ENCODE measurements at places on chromosomes 6 and 20.

- peak; percentile 81 for DNase-seq
- no peak overlapping the region for H3K4me3 ChIP-seq
- peaks cover 5% of the 10 kb centered on the region for H3K4me1 ChIP-seq
- no peaks in the 10 kb centered on the region for H3K27me3 ChIP-seq
- no peaks in the 10 kb centered on the region for H3K36me3 ChIP-seq
Observed at GRCh38 chr6:145260484-145261175, 474.7 kb downstream of the EPM2A start.

DNA sequence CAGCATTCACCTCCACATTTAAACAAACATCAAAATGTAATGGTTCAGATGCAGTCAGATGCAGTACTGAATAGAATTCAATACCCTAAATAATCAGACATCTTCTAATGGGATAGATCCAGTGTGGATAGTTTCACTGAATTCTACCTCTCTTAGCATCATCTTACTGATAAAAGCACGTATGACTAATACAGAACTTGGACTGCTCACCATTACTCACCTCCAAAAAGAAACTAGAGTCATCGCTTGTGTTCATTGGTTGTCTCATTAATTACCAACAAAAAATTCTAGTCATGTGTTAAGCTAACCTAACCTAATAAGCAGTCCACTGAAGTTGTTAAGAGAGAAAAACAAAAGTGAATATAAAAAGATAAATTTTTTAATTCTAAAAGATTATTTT lies 165.9 kb upstream of the IRAK1BP1 start:
- H3K4me1 ChIP-seq: no peaks in the 10 kb centered on the region
- H3K4me3 ChIP-seq: no peak overlapping the region
- no peak overlapping the region for H3K27ac ChIP-seq
- no peak for DNase-seq
- H3K27me3 ChIP-seq: no peaks in the 10 kb centered on the region

DNA sequence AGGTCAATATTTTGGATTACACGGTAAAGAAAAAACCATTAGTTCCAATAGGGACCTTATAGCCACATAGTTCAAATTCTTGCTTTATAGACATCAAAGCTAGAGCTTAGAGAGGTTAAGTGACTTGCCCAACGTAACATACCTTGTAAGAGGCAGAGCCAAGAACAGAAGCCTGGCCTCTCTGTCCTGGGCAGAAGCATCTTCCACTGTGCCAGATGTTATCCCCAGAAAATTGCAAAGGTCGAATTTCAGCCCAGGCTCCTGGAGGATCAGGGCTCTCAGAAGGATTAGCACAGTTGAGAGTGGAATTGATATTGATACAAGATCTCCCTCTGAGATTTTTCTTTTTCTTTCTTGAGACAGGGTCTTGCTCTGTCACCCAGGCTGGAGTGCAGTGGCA lies 6.1 kb downstream of the SMIM28 start:
- DNase-seq: no peak
- H3K27ac ChIP-seq: no peak overlapping the region
- H3K36me3 ChIP-seq: no peaks in the 10 kb centered on the region
- H3K27me3 ChIP-seq: no peaks in the 10 kb centered on the region
- no peak overlapping the region for H3K4me3 ChIP-seq

GRCh38 chr20:35292504-35293285 lies 470 bp upstream of the FAM83C start:
- H3K27ac ChIP-seq: no peak overlapping the region
- H3K4me1 ChIP-seq: no peaks in the 10 kb centered on the region
- no peak for DNase-seq
- no peaks in the 10 kb centered on the region for H3K27me3 ChIP-seq
- H3K36me3 ChIP-seq: no peaks in the 10 kb centered on the region

GRCh38 chr20:17129089-17129488 lies 97.8 kb upstream of the PCSK2 start:
- no peaks in the 10 kb centered on the region for H3K27me3 ChIP-seq
- H3K4me3 ChIP-seq: no peak overlapping the region
- no peaks in the 10 kb centered on the region for H3K4me1 ChIP-seq
- no peak for DNase-seq
- no peak overlapping the region for H3K27ac ChIP-seq

- H3K4me1 ChIP-seq: no peaks in the 10 kb centered on the region
- H3K4me3 ChIP-seq: no peak overlapping the region
- H3K27ac ChIP-seq: no peak overlapping the region
- no peaks in the 10 kb centered on the region for H3K36me3 ChIP-seq
- no peak for DNase-seq
Observed at GRCh38 chr6:68159433-68159832, 475.6 kb upstream of the ADGRB3 start.

GRCh38 chr6:73152556-73152955 lies 72.7 kb downstream of the KHDC1L start:
- H3K27ac ChIP-seq: no peak overlapping the region
- no peak overlapping the region for H3K4me3 ChIP-seq
- H3K36me3 ChIP-seq: no peaks in the 10 kb centered on the region
- no peak for DNase-seq

GRCh38 chr6:43926634-43927531 lies 156.9 kb downstream of the VEGFA start:
- no peak overlapping the region for H3K27ac ChIP-seq
- H3K4me1 ChIP-seq: no peaks in the 10 kb centered on the region
- H3K4me3 ChIP-seq: no peak overlapping the region
- DNase-seq: peak; percentile 87

DNA sequence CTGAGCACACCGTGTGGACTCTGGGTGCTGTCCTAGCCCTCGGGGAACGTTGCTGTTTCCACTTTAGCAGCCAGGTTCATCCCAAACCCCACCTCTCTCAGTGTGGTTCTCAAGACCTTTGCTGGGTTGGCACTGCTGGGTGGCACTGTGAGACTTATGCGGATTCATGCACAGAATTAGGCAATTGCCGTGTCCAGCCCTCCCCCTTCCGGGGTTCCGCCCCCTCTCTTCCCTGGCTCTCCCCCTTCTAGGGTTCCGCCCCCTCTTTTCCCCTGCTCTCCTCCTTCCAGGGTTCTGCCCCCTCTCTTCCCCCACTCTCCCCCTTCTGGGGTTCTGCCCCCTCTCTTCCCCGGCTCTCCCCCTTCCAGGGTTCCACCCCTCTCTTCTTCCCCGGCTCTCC lies 39.8 kb upstream of the SLCO4A1 start:
- no peaks in the 10 kb centered on the region for H3K36me3 ChIP-seq
- H3K27ac ChIP-seq: no peak overlapping the region
- H3K4me1 ChIP-seq: no peaks in the 10 kb centered on the region

GRCh38 chr6:95785785-95786184 lies 208.4 kb downstream of the MANEA start:
- no peaks in the 10 kb centered on the region for H3K27me3 ChIP-seq
- no peaks in the 10 kb centered on the region for H3K36me3 ChIP-seq
- no peaks in the 10 kb centered on the region for H3K4me1 ChIP-seq
- no peak overlapping the region for H3K27ac ChIP-seq
- DNase-seq: no peak
- no peak overlapping the region for H3K4me3 ChIP-seq

GRCh38 chr20:44361021-44361420 lies 5.5 kb downstream of the HNF4A start:
- no peaks in the 10 kb centered on the region for H3K27me3 ChIP-seq
- no peaks in the 10 kb centered on the region for H3K36me3 ChIP-seq
- no peak overlapping the region for H3K4me3 ChIP-seq
- no peak overlapping the region for H3K27ac ChIP-seq

DNA sequence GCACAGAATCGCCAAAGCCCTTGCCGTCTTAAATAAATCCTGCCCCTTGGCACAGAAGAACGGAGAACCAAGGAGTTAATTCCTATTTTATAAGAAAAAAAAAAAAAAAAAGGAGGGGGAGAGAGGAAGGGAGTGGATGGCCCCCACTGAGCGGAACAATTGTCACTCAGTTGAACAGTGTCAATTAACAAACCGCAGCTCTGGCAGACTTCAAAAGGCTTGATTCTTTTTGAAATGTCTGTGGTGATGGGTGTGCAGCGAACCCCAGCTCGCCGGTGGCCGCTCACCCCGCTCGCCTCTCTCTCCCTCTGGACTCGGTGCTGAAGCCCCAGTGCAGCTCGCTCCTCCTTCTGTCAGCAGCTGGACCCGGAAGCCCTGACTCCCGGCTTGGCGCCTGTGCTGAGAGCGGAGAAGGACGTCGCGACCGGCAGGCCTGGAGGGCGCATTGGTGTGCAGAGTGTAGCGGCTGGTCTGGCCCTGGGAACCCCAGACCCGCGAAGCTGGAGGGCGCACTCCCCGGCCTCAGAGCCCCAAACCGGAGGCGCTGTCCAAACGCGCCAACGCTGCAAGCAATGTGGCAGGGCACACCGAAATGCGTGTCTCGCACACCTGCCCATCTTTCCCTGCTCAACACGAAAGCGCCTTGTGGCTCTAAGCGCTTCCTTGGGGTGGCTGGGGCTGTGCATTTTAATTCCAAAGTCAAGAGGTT lies 3.4 kb downstream of the LINC00237 start:
- DNase-seq: peak; percentile 39
- peaks cover 22% of the 10 kb centered on the region for H3K4me1 ChIP-seq
- no peak overlapping the region for H3K27ac ChIP-seq
- H3K4me3 ChIP-seq: no peak overlapping the region

GRCh38 chr20:62926229-62927127 lies at the start of gene DIDO1:
Gene DIDO1 (minus strand): TSS chr20:62926505.
- H3K4me1 ChIP-seq: peaks cover 29% of the 10 kb centered on the region
- H3K27me3 ChIP-seq: no peaks in the 10 kb centered on the region
- H3K36me3 ChIP-seq: no peaks in the 10 kb centered on the region
- DNase-seq: peak; percentile 85

DNA sequence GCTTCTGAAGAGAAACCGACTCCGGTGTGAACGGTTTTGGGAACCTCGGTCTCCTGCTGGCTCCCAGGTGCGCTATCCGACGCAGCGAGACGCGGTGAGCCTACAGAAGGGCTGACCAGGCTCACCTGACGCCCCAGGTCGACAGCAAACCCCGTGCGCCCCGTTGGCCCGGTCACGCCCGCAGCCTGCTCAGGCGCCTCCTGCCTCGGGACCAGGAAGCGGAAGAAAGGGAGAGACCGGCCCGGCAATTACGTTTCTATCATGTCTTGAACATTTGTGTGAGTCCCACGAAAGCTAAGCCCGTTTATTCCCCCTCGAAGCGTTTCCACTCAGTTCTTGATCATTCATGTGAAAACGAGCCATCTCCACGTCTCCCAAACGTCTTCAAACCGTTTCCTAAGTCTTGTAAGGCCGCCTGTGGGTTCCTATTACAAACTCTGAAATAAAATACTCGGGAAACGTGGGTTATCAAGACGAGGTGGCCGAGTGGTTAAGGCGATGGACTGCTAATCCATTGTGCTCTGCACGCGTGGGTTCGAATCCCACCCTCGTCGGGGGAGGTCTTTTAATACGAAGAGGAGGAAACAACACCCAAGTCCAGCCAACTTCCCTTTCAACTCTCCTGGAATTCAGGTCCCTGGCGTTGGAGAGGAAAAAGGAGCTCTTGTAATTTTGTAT lies 150.5 kb upstream of the PRSS16 start:
- peak; percentile 51 for DNase-seq
- peak overlapping the region; percentile 36 for H3K27ac ChIP-seq
- no peaks in the 10 kb centered on the region for H3K4me1 ChIP-seq
- peak overlapping the region; percentile 36 for H3K4me3 ChIP-seq
- no peaks in the 10 kb centered on the region for H3K36me3 ChIP-seq

- no peaks in the 10 kb centered on the region for H3K36me3 ChIP-seq
- no peaks in the 10 kb centered on the region for H3K4me1 ChIP-seq
- no peak overlapping the region for H3K27ac ChIP-seq
- no peak for DNase-seq
Observed at GRCh38 chr6:119323478-119323877, 26.1 kb downstream of the MAN1A1 start.

DNA sequence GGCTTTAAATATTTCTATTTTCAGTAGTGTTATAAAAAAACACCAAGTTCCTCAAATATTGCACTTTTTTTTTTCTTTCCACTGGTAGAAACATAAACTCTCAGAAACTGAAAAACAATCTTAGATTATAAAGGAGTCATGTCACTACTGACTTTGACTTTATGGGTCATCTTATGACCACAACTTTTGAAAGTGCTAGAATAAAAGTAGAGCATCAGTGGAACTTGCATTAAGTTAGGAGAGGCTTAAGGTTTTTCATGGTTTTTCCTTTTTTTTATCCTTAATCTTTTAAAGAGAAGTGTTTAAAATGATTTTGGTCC lies 56.6 kb upstream of the SUPT3H start:
- no peak overlapping the region for H3K4me3 ChIP-seq
- no peak for DNase-seq
- no peaks in the 10 kb centered on the region for H3K36me3 ChIP-seq
- H3K27ac ChIP-seq: no peak overlapping the region
- H3K4me1 ChIP-seq: peaks cover 47% of the 10 kb centered on the region
- no peaks in the 10 kb centered on the region for H3K27me3 ChIP-seq

DNA sequence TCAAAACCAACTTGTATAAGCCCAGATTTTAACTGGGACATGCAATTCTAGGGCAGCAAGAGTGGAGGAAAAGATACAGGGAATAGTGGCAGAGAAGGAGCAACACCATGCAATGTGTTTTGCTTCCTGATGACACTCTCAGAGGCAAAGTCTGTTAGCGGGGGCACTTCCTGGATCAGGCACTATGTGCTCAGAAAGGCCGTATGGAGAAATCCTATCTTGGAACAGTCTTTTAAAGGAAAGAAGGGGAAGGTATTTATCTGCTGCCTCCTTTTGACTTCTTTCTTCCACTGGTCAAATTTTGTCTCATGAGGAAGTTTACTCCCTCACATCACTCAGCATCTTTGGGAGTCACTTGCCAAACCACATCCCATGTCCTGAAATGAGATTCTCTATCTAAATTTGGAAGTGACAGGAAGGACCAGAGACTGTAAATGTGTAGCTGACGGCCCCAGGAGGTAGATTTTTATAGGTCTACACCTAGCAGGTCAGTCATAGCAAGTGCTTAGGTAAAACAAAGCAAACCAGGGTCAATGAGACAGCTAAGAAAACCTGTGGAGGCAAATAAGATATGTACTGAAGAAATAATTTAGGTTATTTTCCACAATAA lies 91.7 kb upstream of the ELOVL5 start:
- DNase-seq: no peak
- H3K4me3 ChIP-seq: no peak overlapping the region
- no peaks in the 10 kb centered on the region for H3K36me3 ChIP-seq
- no peaks in the 10 kb centered on the region for H3K27me3 ChIP-seq
- no peaks in the 10 kb centered on the region for H3K4me1 ChIP-seq
- H3K27ac ChIP-seq: no peak overlapping the region

DNA sequence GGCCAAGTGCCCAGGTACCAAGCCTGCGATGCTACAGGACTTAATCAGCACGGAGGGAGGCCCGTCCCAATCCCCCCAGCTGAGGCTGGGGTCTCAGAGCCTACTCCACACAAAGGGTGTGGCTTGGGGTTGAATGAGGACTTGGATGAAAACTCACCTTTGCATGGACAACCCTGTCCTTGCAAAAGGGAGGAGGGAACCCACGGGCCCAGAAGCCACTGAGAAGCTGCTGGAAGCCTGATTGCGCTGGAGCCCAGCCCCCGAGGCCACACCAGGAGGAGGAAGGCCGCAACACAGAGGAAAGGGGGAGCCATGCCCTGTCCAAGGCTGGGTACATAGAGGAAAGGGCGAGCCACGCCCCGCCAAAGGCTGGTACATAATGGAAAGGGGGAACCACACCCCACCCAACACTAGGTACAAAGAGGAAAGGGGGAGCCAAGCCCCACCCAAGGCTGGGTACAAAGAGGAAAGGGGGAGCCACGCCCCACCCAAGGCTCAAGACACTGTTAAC lies 158.8 kb downstream of the DLL1 start:
- no peak overlapping the region for H3K4me3 ChIP-seq
- no peaks in the 10 kb centered on the region for H3K36me3 ChIP-seq
- no peaks in the 10 kb centered on the region for H3K27me3 ChIP-seq
- peaks cover 20% of the 10 kb centered on the region for H3K4me1 ChIP-seq
- H3K27ac ChIP-seq: no peak overlapping the region

GRCh38 chr20:17985388-17986018 lies 16.7 kb downstream of the MGME1 start:
- no peak overlapping the region for H3K27ac ChIP-seq
- no peak for DNase-seq
- peaks cover 2% of the 10 kb centered on the region for H3K36me3 ChIP-seq

Data from lung (tissue), 17 donors.